ENCODE measurements at places on chromosomes 11 and 22.

DNA sequence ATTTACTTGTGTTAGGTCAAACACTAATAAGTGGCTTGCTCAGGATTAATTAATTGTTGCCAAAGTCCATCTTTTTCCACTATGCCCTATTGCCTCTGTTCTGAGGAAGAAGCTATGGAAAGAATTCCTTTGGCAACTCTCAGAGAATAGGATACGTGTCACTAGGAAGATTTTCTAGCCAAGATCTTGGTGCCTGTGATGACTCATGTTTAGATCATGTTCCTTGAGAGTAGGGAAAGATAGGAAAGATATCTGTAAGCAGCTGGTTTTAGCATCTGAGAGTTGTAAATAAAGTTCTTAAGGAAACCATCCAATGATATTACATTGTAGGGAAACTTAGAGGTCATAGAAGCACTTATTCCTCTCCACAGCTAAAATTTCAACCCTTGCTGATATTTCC is 15.7 kb downstream of the SLN start:
- no peak for DNase-seq

- no peak for DNase-seq
These were observed 135.1 kb upstream of the PITPNB start for GRCh38 chr22:28053896-28054818.

DNA sequence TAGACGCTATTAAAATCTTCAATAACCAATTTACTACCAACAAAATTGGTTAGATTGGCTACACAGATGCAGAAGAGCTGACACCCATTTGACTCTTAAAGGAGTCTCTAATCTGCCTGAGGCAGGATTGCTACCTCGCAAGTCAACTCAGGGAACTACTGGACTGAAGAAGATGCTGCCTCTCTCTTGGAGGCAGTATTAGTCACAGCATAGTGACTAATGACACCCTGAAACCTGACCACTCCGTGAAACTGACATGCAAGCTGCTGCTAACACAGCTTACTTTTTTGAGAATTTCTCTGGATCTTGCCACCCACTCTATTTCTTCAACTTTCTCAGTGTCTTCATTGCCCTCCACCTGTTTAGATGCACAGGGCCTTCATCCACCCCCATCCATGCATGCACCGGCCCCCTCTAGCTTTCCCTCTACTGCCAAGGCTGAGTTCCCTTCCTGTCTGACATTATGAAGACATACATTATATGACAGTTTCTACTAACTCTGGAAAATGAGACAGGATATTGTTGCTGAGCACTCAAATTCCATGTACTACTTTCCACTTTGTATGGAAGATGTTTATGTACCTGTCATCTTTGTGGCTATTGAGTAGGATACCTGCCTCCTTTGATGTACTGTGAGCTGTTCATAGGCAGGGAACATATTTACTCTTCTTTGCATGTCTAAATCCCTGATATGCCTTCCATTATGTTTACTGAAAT is 183.2 kb downstream of the MSANTD4 start:
- no peak for DNase-seq

- no peak for DNase-seq
These were observed at the start of gene SLC29A2 for GRCh38 chr11:66371627-66372415. SLC29A2 (minus strand) TSS chr11:66371760; CDS start chr11:66371591, 169 bp downstream.

GRCh38 chr11:66547662-66548009 is 933 bp downstream of the ACTN3 start:
- DNase-seq, result no peak

Measured in SK-N-MC (cell line).